Activated CD4-positive, alpha-beta T cell treated with anti-CD3 and anti-CD28 coated beads, Interleukin-2, amount 10 ng/mL, durations not matched to agents 24 days and 14 days (primary cell): ENCODE measurements at places on chromosomes 12 and 14.

DNA sequence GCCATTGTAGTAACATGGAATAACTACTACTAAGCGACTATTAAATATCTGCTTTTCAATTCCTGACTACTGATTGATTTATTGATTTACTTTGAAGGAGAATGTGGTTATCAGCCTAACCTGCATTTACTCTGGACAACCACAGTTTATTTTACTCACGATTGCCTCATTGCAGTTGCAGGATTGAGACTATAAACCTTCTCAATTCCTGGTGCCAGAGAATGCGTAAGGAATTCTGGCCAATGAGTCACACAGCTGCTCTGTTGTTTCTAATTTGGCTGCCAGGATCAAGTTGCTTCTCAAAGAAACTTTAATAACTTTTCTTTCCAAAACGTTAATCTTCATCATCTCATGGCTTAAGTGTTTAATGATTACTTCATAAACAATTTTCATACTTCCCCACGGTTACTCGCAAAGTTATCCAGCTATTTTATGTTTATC lies 13.1 kb upstream of the TMTC1 start:
- no peak for DNase-seq

GRCh38 chr12:5827591-5827990 lies 117.5 kb downstream of the ANO2 start:
- no peak for DNase-seq

- no peak for DNase-seq
Observed at GRCh38 chr12:92063641-92064040, 82.0 kb downstream of the BTG1 start.

GRCh38 chr12:122738571-122738970 lies 7.9 kb upstream of the HCAR1 start:
- DNase-seq = no peak

DNA sequence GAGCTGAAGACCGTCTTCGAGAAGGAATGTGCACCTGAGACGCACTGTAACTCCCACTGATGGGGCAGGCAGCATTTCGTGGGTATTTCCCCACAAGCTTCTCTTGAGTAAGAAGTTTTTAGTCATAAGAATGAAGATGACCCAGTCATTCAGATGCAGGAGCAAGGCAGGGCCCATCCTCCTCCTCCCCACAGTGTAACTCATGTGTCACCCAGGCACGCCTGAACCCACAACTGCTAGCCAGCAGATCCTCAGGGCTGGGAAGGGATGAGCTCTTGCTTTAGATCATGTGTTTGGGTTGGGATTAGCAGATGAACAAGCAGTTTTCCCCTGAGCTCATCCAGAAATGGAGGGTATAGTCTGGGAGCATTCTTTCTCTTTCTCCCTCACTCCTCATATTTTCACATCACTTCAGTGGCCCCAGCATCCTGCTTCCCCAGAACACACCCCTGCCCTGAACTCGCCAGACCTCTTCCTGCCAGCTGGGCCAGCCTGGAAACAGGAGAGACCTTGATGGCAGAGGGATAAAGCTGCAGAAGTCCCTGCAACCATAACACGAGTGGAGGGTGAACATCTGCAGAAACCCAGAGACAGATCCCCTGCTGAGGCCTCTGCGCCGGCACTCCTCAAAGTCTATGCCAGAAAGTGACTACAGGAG lies 73.3 kb downstream of the B4GALNT3 start:
- DNase-seq = no peak

DNA sequence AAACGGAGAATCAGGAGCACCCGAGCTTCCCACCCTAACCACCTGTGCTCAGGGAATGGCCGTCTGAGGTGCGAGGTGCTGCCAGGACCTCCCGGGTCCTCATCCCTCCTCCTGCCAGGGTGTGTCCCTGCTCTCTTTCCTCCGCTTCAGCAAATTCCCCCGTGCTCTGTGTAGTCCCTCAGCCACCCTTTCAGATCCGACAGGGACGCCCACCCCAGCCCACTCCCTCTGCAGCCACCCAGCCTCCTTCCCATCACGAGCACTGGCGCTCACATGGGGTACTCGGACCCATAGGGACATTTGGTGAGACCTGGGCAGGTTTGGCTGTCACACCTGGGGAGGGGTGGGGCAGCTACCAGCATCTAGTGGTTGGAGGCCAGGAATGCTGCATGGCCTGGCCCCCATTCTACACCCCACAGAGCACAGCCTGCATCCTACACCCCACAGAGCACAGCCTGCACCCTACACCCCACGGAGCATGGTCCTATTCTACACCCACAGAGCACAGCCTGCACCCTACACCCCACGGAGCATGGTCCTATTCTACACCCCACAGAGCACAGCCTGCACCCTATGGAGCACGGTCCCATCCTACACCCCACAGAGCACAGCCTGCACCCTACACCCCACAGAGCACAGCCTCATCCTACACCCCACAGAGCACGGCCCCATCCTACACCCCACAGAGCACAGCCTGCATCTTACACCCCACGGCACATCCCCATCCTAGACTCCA lies 12.7 kb downstream of the GALNT9 start:
- DNase-seq = no peak

GRCh38 chr14:36076197-36076596 lies 100.3 kb downstream of the PTCSC3 start:
- DNase-seq = no peak

- DNase-seq = no peak
Observed at GRCh38 chr14:42523666-42524065, 917.0 kb downstream of the LRFN5 start.

DNA sequence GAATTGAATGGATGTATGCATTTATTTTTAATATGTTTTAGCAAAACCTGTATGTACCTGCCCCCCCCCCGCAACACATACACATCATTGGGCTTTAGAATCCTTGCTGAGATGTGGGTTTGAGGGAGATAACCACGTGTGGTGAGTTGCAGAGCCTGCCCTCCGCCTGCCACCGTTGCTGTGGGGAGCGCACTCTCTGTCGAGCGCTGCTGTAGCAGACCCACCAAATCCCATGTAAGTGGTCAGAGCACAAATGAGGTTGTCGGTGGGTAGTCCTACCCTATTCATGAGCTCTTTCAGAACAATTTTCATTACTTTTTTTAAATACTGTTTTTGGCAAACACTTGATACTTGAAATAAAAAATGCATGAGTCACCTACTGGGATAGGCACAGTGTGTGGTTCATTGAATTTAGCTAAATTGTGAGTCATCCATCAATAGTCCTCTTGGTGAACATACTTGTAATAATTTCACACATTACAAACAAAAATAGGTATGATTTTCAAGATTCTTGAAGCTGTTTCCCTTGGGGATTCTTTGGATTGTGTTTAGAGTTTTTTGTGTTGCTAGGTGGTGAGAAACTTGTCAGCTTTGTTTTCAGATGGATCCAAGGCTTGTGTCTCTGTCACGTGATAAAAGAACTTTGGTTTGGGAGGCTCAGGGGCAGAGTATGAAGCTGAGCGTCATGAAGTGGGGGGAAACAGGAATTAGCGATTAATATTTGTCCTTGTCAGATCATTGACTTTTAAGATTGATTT lies 107.6 kb downstream of the PTCSC3 start:
- no peak for DNase-seq

GRCh38 chr12:50699940-50700339 lies 64.0 kb upstream of the ATF1 start:
- DNase-seq = no peak

DNA sequence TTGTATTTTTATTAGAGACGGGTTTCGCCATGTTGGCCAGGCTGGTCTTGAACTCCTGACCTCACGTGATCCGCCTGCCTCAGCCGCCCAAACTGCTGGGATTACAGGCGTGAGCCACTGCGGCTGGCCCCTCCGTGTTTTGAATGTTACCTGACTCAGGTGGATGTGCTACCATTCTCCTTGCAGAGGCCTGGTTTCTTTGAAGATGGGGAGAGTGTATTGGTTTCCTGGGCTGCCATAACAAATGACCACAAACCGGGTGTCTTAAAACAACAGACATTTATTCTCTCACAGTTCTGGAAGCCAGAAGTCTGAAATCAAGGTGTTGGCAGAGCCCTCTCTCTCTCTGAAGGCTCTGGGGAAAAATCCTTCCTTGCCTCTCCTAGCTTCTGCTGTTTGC lies 98.0 kb downstream of the IRF2BPL start:
- DNase-seq = peak; percentile 69

DNA sequence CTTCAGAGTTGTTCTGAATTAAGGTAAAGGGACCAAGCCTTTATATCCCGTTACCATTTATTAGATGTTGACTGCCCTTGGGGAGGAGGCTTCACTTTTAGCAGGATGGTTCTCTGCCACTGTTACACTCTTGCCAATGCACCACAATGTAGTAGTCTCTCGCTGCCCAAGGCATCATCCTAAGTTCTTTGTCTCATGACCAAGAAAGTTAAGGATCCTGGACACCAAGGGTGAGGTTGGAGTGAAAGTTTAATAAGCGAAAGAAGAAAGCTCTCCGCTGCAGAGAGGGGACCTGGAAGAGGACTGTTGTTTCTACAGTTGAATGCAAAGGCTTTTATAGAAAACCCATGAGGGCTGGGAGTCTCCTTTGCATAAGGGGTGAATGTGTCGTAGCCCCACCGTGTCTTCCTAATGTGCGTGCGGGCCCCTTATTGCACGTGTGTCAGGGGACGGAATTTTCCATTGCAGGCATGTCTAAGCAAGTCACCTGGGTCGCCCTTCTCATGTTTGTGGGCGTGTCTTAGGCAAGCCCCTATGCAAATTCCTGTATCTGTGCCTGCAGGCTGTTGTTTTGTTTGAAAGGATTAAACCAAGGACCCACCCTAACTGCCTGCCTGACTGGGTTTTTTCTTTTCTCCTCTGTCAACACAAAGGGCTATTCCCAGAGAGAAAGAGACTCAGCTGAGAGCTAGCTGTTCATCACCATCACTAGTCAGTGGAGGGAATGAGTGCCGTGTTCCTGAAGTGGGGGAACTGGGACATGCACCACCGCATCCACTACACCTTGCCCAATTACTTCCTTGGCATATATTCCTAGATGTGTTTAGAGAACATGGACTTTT lies 17.6 kb upstream of the RNASE1 start:
- DNase-seq = no peak

- peak; percentile 70 for DNase-seq
Observed at GRCh38 chr14:97704316-97704885, 907.2 kb downstream of the VRK1 start.

DNA sequence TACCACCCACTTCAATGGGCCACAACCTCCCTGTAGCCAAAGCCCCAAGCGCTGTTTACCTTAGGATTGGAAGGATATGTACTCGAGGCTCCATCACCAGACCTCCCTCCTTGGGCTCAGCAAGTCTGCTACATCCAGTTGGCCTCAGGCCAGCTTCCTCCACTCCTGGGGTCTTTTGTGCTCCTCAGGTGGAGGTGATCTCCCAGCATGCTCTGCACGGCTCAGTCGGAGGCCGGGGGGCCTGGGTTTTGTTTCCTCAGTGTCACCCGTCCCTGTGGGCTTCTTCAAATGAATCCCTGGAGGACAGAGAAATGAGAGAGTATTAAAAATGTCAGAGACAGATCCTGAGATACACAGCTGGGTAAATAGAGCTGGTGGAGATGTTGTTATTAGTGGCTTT lies 723.1 kb upstream of the TBX3 start:
- DNase-seq = no peak

DNA sequence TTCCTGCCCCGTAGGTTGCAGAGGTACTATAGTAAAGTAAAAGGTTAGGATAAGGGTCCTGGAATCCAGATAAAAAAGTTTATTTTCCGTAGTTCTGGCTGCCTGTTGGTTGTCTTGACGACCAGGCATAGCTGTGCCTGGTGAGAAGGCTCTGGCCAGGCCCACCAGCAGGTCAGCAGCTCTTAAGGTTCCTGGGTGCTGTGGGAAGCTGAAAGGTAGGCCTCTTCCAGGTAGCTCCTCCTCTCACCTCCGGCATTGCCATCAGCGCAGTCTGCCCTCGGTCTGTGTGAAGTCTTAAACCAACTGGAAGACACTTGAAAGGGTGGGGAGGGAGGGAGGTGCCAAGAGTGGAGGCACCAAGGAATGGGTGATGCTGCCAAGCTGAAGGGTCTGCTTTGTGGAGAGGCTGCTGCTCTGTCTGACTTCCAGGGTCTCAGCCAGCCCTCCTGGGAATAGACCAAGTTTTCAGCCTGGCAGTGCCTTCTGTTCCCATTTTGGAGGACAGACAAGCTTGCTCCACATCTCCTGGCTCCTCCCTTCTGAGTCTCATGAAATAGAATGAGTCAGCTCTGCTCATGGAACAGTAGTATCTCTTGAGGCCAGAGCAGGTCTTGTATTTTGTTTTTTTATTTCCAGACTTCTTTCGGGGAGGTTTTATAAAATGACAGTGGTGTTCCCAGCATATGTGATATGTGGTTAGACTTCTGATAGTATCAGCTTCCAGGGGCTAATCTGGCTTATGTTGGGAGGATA lies 5.2 kb upstream of the ACADS start:
- no peak for DNase-seq
